ENCODE measurements at places on chromosomes 3 and 15.

DNA sequence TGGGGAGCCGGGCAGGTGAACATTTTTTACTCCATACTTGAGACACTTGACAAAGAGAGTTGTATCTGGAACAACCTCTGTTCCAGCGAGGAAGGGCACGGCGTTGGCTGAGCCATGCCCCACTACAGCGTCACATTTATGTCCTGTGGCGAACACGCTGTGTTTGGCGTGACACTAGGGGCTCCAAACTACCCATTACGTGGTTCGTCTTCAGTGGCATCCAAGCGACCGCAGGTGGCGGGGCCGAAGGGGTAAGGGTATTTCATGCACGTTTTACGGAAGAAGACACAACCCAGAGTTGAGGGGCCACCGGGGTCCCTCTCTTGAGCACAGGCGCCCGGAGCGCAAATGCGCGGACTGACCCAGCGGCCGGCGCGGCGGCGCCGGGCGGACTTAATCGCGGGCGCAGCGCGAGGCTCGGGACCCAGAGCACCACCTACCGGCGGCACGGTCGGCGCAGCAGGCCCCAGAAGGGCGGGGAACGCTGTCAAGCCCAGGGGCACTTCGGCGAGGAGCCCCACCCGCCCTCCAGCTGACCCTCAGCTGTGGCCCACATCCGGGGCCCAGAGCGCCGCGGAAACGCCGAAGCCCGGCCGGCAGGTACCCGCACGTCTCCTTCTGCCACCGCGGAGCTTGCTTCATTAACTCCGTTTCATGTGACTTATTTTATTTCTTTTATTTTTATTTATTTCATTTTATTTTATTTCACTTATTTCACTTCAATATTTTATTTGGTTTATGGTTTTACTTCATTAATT is 36.4 kb upstream of the TRIM71 start:
- peak; percentile 75 for DNase-seq

DNA sequence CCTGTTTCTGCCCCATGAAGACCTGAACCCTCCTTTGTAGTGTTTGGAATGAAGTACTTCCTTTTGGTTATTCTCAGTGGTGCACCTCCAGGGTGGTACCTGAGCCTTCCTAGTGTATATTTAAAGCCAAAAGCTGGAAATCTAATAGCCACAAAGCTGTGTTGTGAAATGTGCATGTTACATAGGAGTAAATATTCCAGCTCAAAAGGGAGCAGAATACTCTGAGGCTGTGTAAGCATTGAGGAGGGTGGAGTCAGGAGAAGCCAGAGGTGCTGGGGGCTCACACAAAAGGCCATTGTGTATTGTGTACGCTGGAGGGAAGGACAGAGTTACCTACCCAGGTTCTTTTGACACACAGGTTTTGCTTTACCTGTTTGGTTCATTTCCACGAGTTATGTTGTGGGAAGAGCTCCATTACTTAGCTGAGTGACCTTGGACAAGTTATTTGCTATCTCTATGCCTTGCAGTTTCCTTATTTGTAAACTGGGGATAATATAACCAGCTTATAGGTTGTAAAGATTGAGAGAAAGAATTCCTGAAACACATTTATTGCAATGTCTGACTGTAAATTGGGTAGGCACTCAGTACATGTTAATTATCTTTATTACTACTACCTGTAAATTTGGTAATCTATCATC is 24.7 kb downstream of the GPR171 start:
- no peak for DNase-seq

DNA sequence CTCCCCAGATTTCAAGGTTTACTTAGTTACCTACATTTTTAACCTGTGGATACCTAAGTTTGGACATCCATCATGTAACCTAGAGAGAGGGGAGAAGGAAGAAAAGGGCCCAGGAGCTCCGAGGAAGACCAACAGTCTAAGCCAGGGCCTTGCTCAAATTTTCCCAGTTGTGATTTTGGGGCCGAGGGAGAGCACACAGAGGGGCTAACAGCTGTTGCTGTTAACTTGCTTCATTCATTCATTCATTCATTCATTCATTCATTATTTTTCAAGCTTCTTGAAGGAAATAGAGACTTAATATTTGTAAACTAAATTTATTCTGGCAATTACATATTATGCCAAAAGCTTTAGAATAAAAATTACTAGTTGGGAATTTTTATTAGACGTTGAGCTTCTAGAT is 22.9 kb downstream of the SYNM start:
- no peak for DNase-seq

GRCh38 chr3:169323578-169324451 is 339.7 kb downstream of the MECOM start:
- no peak for DNase-seq

DNA sequence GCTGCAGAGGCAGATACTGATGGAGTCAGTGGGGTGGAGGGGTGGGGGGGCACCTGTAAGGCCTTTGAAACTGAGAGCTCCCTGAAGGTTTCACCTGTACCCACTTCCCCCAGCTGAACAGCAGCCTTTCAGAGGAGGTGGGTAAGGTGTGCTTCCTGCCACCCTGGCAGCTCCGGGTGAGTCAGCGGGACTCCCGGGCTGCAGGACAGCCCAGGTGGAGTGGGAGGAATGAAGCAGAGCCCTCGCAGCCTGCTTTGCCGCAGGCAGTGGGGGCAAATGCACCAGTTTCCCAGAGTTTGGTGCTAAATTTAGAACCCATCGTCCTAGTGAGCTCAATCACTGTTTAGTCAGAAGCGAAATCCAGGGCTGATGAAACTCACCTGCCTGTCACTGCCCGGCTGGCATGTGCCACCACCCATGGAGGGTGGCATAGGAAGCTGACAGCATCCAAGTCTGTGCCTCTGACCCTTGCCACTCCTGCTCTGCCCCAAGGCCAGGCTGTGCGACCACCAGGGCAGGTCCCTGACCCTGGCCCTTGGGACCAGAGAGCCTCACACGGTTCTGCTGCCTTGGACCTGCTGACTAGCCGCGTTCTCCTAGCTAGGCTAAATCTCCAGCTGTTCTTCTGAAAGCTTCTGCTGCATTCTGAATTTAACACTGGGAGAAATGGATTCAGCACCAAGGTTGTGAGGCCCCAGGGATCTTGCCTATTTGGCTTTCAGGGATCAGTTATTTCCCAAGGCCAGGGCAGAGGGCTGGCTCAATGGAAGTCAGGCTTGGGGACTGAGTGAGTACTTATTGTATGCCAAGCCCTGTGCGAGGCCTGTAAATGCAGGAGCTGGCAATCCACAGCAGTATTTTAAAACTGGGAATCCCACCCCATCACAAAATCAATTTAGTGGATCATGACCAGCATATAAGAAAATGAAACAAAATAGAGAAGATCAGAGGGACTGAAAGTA is 67.3 kb upstream of the RASGRF1 start:
- DNase-seq, result no peak

DNA sequence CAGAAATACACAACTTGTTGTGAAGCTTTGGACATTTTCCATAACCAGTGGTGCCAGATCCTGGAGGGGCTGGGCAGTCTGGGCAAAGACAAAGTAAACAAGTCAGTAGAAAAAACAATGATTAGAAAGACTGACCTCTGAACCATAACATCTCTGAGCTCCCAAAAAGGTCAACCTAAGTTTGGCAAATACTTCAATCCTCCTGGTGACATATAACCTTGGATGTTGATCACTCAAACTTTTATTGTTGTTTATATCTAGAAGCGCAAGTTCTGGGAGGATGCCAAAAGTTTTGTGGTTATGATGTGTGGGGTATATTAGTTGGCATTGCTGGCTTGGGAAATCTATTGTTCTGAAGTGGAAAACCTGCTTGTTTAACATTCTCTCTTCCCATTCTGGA is 257.7 kb downstream of the DIPK2A start:
- DNase-seq, result no peak

DNA sequence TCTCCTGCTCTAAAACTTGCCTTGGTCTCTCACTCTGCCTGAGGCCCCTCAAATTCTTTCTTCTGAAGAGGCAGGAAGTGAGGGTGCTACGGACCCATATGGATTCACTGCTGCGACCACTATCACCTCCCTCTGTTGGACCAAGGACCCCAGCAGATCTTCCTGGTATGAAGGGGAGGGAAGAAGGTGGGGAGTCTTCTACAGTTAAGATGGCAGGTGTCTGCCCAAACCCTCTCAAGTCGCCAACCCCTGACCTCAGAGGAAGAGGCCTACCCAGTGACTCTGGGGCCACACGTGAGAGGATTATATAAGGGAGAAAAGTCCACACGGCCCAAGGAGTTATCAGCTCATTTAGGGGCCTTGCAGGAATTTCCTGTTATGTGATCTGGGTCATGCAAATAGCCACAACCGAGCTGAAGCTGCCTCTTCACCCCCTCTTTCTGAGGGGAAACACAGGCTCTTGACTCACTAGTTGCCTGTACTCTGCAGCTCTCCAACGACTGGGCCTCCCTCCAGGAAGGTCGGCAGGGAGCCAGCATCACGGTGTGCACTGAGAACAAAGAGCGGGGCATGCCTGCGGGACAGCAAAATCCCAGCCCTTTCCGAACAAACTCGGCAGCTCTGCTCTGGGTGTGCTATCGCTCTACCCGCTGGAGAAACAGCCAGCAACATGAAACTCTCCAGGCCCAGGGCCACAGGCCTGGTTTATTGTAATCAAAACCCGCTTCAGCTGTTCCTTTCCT is 116.0 kb downstream of the XXYLT1 start:
- no peak for DNase-seq

DNA sequence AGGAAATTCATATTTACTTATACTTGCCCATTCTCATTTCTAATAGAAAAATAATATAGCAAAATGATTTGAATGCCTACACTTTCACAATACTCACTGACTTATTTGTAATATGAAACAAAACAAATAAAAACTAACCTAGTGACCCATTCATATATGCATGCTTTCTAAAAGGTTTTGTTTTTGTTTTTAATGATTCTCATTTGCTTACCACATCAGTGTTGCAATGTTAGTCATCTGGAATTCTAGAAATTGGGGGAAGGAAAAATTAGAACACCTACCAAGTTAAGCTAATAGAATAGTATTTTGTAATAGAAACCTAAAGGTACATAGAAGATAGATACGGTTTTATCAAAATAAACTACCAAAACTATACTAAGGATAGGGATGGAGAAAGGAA is 214.1 kb upstream of the CNTN6 start:
- DNase-seq, result no peak

DNA sequence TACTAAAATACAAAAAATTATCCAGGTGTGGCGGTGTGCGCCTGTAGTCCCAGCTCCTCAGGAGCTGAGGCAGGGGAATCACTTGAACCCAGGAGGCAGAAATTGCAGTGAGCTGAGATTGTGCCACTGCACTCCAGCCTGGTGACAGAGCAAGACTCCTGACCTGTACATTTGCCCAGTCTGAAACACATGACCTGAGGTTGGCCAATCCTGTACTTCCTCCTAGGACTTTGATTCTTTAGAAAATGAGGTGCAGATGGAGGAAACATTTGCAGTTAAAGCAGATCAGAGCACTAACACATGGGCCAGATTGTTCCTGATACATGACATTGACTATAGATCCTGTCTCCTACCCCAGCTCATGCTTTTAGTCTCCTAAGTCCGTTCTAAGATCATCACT is 28.9 kb upstream of the LPP start:
- no peak for DNase-seq

DNA sequence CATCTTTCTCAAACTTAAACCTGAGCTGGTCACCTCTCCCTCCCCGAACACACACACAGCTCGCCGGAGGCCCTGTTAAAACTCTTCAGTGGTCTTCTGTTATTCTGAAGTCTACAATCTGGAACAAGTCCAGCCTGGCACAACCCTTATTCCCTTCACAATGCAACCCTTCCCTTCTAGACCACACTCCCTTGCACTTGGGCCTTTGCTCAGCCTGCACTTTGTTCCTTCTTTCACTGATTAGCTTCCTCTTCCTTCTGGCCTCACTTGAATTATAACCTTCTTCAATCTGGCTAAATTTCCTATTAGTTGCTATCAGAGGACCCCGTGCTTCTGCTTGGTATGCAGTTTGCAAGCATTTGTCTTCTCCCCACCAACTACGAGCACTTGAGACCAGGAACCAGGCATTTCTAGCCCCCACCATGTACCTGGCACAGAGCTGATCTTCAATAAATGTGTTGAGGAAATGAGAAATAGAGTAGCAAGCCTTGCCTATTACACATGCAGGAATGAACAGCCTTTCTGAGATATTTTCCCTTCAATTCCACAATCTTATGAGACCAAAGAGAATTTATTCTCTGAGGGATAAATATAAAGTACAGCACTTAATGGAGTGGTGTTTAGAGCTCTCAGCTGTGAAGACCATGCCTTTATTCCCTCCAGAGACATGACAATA is 663.1 kb upstream of the ADAMTS9 start:
- DNase-seq, result no peak

DNA sequence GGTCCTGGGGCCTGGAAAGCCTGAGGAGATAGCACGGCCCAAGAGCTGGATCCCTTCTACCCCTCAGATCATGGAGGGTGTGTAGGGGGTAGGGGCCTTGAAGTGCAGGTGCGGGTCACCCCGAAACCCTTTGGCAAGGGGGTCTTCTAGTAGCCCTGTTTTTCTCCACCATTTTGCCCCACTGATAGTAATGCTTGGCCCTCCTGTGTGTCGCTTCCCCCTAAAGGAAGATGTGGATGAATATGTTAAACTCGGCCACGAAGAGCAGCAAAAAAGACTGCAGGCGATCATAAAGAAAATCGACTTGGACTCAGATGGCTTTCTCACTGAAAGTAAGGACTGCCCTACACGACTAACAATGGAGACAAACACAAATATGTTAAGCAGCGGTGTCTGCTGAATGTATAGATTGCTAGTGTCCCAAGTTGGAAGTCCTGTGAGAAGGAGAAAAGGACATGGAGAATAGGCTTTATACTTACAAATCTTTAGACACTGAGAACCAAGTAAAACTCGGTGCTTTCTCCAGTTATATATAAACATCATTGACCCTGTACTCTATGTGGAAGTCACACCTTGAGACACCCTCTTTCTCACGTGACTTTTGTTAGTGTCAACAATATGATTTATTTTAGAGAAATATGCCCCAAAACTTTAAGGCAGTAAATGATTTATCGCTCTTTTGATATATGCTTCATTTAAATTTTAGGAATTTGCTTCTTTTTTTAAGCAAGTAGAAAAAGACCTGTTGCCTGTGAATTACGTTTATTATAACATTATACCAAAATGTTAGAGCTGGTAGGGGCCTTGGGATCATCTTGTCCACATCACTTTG is 802 bp downstream of the RCN2 start:
- DNase-seq, result no peak

DNA sequence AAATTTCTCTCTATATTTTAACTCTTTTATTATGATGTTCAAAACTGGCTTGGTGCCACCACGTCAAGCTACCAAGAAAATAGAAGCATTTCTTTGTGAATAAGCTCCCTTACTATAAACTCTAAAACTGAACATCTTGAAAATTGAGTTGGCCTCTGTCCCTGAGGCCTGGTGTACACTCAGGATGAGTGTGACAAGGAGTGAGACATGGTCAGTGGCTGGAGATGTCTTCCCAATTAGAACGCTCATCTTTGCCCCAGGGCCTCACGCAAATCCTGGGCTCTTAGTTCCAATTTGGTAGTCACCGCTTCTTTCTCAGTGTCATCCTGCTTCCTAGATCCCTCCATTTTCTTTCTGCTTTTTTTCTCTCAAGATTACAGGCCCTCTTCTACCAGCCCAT is 26.2 kb downstream of the SLC2A2 start:
- DNase-seq, result no peak

DNA sequence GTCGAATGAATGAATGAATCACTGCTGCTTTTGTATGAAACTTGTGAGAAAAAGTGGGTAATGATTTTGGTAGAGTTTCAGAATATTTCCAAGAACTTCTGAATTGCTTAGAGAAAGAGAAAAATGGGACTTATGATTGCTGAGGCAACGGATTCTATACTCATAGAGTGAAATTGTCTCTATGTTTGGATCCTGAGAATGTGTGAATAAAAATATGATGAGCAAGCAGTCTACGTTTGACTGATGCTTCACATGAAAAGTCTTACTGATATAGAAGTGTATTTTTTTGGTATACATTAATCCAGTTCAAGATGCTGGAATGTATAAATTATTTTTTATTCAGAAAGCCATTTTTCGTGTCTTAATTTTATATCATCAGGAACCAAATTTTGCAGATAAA is 441.1 kb downstream of the NLGN1 start:
- DNase-seq, result no peak
